SIG-M5 (cell line): ENCODE measurements at places on chromosomes 5 and 9.
A peak's percentile ranks its signal among the peaks of the same experiment; 100 is the strongest.

DNA sequence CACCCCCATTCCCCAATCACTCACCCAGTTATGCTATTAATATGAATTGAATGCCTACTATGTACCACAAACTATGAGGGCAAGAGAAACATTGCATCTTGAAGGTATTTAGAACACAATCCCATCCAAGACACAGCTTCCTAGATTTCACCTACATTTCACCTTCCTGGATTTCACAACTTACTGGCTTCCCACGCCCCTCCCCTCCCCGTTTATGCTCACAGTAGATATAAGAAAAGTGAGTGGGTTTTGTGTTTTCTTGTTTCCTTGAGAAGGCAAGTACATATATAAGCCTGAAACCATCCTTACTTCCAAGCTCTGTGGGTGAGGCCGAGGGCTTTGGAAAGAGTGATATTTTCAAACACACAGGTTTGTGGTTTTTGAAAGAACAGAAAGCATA lies 465.0 kb downstream of the BNC2 start:
- DNase-seq: no peak

GRCh38 chr9:83024506-83025125 lies 38.3 kb downstream of the RASEF start:
- DNase-seq: no peak

GRCh38 chr5:142145106-142145900 lies 36.7 kb downstream of the NDFIP1 start:
- DNase-seq: no peak

GRCh38 chr9:87882627-87883026 lies at the start of gene SPATA31E1:
SPATA31E1 (plus strand) TSS chr9:87882877; CDS start chr9:87882892, 15 bp downstream.
- no peak for DNase-seq

- no peak for DNase-seq
These were observed 23.5 kb downstream of the INSYN2B start for GRCh38 chr5:169956756-169957155.

GRCh38 chr9:4425319-4426045 lies 64.8 kb upstream of the SLC1A1 start:
- DNase-seq: no peak

DNA sequence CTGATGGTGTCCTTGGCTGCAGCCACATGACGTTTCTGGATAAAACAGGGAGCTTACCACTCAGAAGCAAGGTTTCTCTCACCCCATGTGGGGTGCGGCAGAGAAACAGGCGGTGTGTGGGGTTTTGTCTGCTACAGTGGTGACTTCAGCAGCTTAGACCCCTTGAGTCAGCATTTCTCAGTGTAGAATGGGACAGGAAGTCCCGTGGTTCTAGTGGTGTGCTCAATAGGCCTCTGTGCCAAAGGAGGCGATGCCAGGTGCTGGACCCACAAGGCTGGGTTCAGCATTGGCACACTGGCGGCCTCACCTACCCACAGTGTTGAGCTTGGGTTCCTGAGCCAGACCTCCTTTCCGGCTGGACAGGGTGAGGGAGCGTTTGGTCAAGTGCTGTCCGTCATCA lies 125.2 kb upstream of the SMIM23 start:
- DNase-seq: no peak

DNA sequence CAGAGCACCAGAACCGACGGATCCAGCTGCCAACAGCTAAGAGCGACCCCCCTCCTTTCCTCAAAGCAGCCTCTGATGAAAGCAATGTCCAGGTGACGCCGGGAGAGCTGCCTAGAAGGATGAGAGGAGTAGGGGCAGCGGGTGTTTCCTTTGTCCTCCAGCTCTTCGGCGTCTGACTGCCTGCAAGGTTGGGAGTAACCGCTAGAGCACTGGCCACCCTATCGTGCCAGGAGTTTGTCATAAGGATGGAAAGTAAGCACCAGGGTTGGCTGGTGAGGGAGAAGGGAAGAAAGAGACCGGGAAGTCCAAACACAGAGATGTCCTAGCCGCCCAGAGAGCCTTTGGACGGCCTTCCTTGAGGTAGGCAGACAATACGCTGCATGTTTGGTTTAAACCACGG lies 10.8 kb downstream of the MRPL36 start:
- DNase-seq: no peak

GRCh38 chr9:89477384-89477783 lies 20.5 kb downstream of the SEMA4D start:
- no peak for DNase-seq

GRCh38 chr9:124259158-124259808 lies 1.5 kb downstream of the NEK6 start:
- no peak for DNase-seq

DNA sequence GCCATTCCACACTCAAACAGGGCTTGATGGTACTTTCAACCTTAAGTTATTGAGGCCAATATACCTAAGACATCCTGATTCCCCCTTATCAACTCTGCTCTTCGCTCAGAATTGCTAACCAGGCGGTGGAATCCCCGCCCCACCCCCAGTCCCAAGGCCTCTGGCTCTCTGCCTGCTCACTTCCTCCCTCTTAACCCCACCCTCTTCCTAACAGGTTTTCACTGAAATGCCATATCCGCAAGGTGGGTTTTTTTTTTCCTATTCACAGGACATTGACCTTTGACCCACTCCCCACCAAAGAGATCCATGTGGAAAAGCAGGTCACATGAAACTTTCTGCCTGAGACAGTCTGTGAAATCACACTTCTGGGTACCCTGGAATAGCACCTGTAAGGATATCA lies 66.6 kb upstream of the IFNK start:
- DNase-seq: no peak

DNA sequence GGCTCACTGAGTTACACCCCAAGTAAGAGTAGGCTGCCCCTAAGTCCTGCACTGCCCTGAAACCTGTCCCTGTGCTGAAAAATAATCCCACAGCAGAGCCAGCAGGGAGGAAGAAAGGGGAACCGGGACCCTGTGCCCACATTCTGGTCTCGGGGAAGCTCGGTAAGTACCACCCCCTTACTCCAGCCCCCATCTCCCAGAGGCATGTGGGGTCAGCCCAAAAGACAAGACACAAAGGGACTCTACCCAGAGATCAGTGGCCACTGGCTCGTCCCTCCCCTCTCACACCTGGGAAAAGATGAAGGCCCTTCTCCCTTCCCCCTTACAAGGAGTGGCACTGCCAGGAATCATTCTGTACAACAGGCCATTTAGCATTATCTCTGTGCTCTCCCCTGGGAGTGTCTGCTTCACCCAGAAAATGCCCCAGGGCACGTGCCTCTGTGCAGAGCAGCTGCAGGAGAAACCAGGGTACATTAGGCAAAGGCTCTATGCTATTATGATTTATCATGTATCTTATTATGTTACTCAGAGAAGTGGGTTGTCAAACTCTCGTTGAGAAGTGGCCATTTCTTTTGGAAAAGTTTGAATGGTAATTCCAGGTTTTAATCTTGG lies 71.3 kb downstream of the NDFIP1 start:
- DNase-seq: no peak

DNA sequence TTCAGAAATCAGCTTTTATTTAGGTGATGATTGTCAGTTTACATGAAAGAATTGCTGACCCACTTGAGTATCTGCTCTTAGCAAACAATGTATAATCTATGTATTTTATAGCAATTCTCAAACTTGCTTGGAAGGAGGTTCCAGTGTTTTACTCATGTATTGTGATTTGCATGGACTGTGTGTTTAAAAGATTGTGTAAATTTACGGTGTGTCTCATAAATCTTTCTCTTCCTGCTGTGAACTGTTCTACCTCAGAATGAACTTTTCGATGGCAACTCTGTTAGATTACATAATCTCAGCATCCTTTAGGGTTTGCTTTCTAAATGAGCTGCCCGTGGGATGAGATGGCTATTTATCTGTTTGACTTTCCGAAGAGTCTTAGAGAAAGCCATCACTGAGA lies 122.5 kb downstream of the MEF2C start:
- no peak for DNase-seq

GRCh38 chr5:20678814-20679298 lies 690.9 kb upstream of the CDH18 start:
- peak; percentile 56 for DNase-seq

DNA sequence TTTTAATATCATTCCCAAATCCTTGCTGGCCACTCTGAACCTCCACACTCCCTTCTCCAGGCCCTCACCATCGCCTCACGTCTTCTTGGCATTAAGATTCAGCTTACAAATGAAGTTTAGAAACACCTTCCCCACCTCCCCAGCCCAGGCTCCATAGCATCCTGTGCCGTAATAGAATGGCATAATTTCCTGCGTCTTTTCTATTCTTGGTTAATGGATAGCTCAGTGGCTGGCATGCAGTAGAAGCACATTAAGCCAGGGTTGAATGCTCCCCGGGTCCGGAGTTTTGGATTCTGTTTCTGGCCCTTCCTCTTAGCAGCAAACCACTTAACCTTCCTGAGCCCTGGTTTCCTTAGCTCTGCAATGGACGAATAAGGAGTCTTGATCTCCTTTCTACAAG lies 13.8 kb downstream of the WWC1 start:
- DNase-seq: no peak

GRCh38 chr5:147822686-147823491 lies 8.6 kb downstream of the SPINK1 start:
- DNase-seq: no peak

- no peak for DNase-seq
These were observed 1.3 kb upstream of the DMRT3 start for GRCh38 chr9:974996-975739.

DNA sequence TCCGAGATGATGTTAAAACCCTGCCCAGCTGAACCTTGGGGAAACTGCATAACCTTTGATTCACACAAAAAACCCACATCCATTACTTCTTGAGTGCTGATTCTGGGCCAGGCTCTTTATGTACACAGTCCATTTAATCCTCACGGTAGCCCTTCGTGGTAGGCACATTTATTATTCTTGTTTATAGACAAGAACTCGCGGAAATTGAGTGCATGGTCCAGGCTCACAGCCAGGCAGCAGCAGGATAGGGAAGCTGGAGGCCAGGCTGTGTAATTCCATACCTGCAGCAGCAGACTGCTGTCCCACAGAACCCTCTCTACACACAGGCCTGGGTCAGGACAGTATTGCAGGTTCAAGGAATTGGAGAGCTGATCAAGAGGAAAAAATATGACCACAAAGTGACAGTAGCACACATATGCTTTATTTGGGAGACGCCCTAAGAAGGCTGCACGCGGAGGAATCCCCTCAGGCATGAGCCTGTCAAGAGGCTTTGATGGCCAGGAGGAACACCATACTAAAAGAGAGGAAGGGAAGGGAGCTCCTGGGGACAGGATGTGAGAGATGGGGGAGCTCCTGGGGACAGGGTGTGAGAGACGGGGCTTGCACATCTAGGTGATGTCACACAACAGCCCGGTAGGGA lies 28.4 kb upstream of the FAM120A start:
- DNase-seq: no peak

DNA sequence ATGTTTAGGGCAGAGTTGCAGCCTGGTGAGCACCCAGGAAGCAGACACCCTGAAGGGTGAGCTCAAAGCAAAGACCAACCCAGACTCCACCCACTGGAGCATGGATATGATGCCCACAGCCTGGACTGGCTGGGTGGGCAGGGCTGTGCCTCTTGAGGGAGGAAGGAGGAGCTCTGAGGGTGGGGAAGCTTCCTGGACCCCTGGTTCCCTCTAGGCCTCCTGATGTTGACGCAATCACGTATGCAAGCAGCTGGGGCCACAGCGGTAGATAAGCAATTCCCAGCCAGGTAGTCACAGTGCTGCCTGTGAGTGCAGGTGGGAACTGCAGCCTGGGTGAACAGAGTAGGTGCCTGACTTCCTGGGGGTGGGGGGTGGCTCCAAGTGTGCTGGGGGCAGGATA lies 271.5 kb downstream of the CDK5RAP2 start:
- DNase-seq: no peak

- DNase-seq: no peak
These were observed 13.8 kb upstream of the RANBP17 start for GRCh38 chr5:170848033-170848432.

DNA sequence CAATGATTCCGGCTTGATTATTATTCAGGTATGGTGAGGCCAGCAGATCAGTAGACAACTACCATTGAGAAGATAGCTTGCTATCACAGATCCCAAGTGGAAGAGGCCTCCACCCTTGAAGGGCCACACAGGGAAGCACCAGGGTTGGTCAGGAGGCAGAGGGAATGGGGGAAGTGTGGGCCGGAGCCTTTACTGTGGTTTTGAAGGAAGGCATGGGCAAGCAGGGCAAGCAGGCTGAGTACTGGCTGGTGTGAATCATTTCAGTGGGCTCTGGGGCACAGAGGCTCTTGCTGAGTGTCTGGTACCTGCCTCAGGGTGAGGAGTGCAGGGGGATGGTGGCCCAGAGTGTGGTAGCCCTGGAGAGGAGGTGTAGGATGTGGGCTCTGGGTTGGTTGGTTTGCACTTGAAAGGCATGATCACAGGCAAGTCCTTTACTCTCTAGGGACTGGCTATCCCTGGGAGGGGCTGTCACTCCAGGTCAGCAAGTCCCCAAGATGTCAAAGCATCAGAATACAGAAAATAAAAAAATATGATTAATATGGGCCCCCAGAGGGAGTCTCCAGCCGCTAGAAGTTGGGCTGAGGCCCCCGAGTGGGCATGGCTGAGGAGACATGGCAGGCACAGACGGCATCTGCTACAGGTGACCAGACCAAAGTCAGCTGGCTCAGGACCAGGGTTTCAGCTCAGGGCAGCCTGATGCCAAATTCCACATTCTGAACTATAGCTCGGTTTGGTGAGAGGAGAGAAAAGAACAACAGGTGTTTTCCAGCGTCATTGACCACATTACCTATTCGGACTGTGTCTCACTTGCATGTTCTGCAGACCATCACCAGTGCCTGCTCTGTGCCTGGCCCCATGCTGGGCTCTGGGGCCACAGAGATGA lies 9.7 kb upstream of the SUSD3 start:
- no peak for DNase-seq

- DNase-seq: no peak
These were observed 326.8 kb upstream of the SGCD start for GRCh38 chr5:156000115-156000514.

- DNase-seq: no peak
These were observed 301.4 kb upstream of the DAP start for GRCh38 chr5:11062397-11062796.

GRCh38 chr5:174737330-174737729 lies 12.9 kb downstream of the MSX2 start:
- no peak for DNase-seq

GRCh38 chr9:5489630-5490490 lies 20.5 kb upstream of the PDCD1LG2 start:
- DNase-seq: no peak

DNA sequence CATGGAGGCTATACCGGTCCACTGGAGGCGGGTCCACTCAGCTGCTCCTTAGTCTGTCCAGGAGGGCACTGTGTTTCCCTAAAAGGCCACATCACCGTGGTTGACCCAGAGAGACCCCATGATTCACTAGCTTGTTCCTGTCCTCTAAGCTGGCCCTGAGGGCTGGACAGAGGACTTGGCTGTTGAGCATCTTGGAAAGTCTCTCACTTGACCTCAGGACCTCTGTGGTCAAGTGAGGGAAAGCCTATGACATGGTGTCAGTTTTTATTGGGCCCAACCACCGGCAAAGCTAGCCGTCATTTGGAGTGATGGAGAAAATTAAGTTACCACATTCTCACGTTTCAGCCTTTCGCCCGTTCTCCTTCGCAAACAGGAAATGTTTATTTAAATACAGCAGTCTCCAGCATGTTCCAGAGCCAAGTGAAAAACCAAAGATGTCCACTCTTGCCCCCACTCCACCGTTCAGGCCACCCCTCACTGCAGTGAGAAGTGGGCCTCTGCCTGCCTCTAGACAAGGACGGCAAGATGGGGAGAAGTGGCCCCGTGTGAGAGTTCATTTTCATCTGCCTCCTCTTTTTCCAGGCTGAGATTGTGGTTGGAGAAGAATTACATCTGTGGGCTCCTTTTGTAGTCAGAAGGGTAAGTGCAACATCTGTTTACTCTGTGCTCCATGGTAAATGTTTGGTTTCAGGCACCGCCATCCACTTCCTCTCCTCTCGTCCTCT lies 4.4 kb downstream of the SLIT3 start:
- DNase-seq: no peak
